ENCODE measurements at places on chromosomes 7 and 10.

- no peak for DNase-seq
These were observed 14.2 kb downstream of the SNX8 start for GRCh38 chr7:2299870-2300512.

DNA sequence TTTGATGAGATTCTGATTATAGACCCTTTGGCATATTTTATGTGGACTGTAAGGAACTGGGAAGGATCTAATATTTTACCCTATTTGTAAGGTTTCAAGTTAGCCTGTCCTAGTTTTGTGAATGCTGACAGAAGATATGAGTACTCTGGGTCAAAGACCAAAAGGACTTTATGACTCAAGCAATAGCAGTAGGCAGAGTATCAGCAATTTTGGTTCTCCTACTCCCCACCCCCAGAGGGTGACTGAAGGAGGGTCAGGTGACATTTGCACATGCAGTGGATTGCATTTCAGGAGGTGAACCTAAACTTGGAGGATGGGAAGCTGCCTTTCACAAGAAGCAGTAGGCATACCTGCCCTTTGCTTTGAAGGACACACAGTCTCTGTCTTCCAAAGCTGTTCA, 84.0 kb upstream of the KLF6 start:
- no peak for DNase-seq

DNA sequence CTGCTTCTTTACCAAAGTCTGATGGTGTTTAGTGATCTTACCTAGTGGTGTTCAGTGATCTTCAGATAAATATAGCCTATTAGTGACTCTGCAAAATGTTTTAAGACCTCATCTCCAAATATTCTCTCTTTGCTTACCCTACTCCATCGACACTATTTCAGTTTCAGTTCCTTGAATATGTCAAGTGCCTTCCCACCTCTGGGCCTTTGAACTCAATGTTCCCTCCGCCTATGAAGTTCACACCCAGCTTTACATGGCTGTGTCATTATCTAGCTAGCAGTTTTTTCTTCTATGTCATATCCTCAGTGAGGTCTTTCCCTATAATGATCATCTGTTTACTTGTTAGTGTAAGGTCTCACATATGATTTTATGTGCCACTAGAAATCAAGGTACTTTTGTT, 322.6 kb downstream of the DGKB start:
- no peak for DNase-seq

DNA sequence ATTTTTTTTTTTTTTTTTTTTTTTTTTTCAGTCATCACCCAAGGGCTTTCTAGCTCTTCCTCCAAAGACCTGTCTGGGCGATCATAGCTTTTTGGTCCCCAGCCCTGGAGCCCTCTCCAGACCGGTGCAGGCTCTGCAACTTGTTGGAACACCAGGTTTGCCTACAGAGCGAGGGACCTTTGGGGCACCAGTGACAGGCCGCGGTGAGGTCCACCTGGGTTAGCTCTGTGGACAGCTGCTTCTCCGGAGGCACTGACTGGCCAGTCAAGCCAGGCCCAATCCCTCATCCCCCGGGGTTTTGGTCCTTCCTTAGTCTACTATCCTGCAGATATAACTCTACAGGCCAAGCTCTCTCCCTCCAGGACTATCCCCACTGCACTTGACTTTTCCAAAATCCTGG, 86.8 kb upstream of the SMNDC1 start:
- DNase-seq: no peak

All from Caki2 (cell line).